ENCODE measurements at places on chromosomes 13 and 19.

- no peak for DNase-seq
These were observed 473.5 kb downstream of the GPC6 start for GRCh38 chr13:93700115-93700514.

DNA sequence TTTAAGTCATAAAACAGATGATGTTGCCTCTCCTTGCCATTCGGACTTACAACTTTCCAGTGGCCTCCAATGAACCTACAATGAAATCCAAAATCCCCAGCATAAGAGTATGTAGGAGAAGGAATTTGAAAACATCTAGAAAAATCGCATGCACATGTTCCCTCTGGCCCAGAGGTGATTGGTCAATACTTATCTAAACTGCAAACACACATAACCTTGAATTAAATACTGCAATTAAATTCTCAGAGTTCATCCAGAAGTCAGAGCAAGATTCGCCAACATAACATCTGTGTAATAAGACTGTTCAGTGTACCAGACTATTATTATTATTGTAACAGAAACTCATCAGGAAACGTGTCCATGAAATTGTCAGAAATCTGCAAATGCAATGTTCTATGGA, 82.2 kb upstream of the USP29 start:
- DNase-seq = no peak

DNA sequence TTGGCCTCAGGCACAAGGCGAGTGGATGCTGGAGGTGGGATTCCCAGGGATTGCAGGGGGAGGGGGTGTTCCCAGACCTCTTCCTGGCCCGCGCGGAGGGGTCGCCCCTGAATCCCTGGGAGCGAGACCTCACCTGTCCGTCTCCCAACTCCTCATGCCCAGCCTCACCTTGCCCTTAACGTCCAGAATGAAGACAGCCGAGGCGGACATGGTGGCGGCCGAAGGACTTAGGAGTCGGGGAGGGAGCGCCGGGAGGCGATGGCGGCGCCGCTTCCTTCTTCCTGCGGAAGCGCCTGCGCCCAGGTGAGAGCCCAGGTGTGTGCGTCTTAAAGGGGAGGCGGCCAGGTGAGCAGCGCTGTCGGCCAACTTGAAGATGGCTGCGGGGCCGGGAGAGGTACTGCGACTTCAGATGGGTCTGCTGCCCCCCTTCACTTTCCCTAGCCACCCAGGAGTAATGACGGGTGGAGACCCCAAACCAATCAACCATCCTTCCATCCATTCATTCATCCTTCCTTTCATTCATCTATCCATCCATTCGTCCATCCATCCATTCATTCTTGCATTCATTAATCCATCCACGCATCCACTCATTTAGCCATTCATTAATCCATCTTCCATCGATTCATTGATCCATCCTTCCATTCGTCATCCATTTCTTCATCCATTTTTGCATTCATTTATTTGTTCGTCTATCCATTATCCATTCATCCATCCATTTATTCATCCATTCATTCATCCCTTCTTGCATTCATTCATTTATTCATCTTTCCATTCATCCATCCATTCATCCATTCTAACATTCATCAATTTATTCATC, at the start of gene AP1M2:
TSS of gene AP1M2 (minus strand) at position 291 of the 817 bp plus-strand sequence. CDS start at position 210, 81 bp downstream.
- DNase-seq = no peak

- no peak for DNase-seq
These were observed 25.5 kb downstream of the KCTD12 start for GRCh38 chr13:76860706-76861105.

DNA sequence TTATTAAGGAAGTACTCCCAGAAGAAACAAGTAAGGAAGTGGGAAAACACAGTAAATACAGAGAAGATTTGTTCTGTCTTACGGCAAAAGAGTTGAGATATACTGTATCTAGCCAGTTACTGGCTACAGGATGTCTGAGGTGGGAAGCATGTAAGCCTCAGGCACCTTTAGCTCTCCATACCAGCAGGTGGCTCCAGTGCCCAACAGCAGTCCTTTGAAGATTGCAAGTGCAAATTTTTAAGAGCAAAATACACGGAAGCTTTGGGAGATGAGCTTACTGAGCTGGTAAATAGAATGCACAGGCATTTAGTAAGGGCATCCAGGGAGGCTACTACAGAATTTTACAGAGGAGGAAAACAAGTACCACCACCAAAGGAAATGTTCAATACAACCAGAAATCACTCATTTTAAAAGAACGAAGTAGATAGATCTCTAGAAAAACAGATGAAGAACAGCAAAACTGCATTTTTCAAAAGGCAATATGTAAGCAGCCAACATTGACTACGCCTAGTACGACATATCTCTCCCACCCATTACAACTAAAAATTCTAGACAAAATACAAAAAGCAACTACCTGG, 57.9 kb upstream of the VSTM2B start:
- DNase-seq = peak; percentile 6

DNA sequence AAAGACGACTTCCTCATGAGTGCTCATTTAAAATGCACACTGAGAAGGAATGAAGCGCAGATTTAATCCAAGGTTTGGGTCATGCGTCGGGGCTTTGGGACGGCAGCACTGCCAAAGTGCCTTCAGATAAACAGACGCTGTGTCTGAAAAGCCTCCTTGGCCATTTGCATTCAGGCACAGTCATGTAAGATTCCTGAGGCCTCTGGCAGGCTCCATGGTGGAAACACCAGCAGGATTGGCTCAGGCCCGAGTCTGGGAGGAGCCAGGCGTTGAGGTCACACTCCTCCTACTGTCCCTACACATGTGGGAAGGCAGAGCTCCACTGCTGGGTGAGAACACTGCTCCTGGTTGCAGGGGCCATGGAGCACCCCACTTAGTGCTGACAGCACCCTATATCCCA, 113.3 kb upstream of the KL start:
- DNase-seq = no peak

DNA sequence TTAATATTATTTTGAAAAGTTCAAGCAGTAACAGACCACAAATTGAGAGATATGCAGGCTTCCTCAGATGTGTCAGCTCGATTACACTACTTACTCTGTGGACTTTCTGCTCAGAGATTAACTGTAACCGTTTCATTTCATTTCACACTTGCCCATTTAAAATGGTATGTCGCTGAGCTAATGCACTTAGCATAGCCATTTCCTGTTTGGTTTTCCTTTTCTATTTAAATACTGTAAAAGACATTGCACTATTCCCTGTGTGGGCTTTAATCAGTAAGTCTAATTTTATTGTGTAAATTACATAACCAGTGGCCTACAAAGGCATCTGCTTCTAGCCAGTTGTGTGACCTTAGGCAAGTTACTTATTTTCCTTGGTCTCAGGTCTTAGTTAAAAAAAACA, 237.6 kb downstream of the LACC1 start:
- no peak for DNase-seq

DNA sequence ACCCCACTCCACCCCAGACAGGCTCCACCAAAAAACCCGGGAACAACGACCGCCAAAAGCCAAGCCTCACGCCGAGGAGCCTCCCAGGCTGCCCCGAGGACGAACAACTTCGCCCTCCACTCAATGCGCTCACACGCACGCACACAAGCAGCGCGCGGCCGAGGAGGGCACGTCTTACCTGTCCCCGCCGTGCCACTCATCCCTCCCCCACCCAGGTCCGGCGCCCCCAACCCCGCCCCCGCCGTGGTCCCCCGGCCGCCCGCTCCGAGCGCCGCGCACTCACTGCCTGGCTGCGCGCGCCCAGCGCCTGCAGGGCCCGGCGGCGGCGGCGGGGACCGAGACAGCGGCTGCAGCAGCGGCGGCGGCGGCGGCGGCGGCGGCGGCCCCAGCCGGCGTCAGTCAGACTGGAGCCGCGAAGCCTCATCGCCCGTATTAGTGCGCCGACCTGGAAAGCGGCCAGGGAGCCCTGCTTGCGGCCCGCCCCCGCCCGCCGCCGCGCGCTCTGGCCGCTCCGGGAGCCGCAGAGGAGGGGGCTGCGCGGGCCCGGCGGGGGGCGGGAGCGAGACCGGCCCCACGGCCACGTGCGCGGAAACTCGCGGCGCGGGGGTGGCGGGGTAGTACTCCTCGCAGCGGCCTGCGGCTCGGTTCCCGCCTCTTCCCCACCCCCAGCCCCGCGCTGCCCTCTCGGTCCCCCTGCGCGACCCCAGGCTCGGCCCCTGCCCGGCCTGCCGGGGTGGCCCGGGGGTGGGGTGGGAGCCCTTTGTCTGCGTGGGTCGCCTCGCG, at the start of gene SMAD9:
TSS of gene SMAD9 (minus strand) at position 406 of the 783 bp plus-strand sequence. CDS start 40,549 bp downstream, outside the sequence.
- peak; percentile 20 for DNase-seq

GRCh38 chr13:112742583-112742982, 52.7 kb downstream of the ATP11A start:
- no peak for DNase-seq

DNA sequence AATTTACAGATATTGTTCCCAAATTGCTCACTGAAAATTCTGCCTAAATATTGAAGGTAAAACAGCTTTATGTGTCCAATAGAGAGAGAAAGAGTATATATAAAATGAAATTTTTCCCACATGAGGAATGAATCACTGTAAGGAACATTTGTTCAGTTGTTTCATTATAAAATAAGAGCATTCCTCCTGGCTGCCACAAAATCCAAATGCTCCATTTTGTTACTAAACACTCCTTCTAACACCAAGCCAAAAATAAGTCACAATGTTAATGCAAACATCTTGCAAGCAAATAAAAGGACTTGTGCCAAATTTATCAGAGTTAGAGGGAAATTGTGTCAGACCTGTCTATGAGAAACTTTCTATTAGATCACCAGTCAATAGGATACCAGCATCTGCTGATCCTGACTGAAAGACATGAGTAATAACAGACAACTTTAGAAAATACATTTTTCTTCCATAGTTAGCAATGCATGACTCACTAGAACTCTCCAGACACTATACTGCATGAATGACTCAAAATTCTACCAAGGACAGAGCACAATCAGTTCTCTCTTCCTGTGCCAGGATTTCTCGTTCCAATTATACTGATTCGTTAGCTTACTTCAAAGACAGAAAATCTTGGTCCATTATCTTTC, 83.5 kb upstream of the FNDC3A start:
- no peak for DNase-seq

GRCh38 chr13:113875429-113875815, 11.5 kb upstream of the GAS6 start:
- DNase-seq = no peak

GRCh38 chr19:41935760-41936415, 7.6 kb upstream of the ERFL start:
- no peak for DNase-seq

DNA sequence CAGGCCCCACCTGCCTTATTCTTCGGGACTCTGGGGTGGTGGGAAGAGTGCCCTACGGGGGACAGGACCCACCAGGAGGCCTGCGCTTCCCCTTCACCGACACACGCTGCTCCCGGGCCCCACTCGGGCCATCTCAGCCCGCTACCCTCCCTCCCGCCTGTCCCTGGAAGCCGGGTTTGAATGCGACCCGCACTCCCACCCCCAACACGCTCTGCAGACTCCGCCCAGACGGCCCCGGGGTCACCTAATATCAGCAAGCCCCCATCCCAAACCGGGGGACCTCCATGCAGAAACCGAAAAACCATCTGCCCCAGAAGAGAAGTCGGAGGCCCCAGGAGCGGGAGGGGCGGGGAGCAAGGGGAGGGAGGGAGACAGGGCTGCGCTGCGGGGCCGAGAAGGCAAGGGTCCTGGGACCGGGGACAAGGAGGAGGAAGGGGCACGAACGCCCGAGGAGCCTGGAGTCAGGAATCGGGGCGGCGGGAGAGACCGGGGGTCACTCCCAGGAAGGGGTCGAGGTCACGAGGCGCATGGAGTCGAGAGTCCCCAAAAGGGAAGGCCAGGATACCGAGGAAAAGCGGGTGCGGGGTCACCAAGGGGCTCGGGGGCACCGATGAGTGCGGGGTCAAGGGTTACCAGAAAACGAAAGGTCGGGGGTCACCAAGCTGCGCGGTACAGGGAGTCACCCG, 766 bp downstream of the SBNO2 start:
- DNase-seq = no peak

DNA sequence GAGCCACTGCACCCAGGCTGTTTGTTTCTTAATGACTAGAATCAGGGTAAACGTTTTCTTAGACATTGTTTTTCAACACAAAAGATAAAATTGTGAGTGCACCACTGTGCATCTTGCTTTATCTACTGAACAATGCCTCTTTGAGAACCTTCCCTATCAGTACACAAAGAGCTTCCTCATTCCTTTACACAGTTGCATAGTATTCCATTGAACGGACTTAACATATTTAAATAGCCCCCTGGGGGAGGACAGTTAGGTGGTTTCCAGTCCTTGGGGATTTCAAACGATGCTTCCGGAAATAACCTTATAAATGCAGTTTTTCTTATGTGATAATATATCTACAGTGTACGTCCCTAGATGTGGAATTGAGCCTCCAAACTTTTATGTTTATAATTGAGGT, 8.6 kb downstream of the POLD1 start:
- DNase-seq = no peak

GRCh38 chr13:67075239-67075638, 154.9 kb downstream of the PCDH9 start:
- DNase-seq = no peak

DNA sequence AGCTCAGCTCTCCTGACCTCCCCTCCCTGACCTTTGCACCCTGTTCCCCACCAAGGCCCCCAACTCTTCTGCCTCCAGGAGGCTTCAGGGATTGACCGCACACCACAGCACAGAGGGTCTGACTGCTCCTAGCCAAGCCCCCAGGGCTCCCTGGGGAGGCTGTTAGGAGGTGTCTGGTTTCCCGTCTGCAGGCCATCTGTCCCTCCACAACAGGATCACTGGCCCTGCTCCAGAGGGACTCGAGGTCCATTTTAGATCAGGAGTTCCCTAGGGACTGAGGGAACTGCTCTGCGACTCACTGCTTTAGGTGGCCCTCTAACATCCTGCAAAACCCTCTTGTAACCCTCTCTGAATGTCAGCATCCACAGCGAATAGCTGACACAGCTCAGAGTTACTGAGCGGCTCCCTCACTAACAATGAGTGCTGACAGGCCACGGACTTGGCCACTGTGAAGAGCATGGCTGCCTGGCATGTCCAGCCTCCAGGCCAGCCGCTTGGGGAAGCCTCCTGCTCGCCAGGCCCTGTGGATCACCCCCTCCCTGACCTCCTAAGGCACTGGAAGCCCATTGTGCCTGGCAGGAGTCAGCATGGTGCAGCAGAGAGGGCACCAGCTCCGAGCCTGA, 17.7 kb downstream of the GRIK5 start:
- DNase-seq = no peak

GRCh38 chr19:31290931-31291590, 58.2 kb downstream of the TSHZ3 start:
- DNase-seq = no peak

- no peak for DNase-seq
These were observed 255.8 kb downstream of the B3GLCT start for GRCh38 chr13:31455581-31455980.

DNA sequence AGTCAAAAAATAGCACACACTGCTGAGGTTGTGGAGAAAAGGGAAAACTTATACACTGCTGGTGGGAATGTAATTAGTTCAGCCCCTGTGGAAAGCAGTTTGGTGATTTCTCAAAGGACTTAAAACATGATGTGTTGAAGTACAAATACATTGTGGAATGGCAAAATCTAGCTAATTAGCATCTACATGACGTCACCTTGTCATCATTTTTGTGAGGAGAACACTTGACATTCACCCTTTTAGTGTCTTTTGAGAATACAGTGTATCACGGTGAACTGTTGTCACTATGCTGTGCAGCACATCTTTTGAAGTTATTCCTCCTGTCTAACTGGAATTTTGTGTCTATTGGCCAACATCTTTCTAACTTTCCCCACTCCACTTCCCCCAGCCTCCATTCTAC, 5.6 kb downstream of the OR7A10 start:
- DNase-seq = no peak
